Eye (tissue), 1 donor: ENCODE measurements at places on chromosomes 6 and 20.

GRCh38 chr6:149075616-149076354 is 241.7 kb upstream of the TAB2 start:
- DNase-seq, result no peak

DNA sequence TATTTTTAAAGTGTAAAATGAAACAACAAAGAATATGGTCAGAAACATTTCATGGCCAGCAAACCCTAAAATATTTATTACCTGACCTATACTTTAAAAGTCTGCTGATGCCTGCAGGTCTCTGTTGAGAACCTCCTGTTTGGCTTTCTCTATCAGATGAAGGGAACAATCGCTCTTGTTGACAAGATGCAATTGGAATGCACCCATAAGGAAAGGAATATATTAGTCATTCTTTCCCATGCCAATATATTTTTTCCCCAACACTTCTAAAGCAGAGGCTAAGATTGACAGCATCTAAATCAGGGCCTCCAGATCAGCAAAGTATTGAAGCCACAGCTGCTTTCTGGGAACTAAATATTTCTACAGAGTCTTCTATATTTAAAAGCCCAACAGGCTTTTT is 897.8 kb downstream of the EPHA7 start:
- no peak for DNase-seq

DNA sequence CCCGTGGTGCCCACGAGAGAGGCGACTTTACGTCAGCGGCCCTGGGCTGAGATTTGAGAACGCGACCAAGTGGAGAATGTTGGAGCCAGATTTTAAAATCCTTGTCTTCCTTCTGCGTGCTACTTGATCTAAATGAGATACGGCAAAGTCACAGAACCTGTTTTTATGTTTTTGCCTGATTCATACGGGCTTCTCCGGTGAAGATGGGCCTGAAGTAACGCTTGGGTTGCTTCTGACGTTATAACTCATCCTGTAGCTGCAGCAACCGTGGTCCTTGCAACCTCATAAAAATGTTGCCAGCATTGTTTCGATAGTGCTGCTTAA is 462 bp upstream of the SLC35B3 start:
- DNase-seq, result no peak

GRCh38 chr6:131519670-131520436 is 53.2 kb upstream of the ARG1 start:
- no peak for DNase-seq

GRCh38 chr6:109036574-109037294 is 57.9 kb downstream of the SESN1 start:
- DNase-seq, result no peak

GRCh38 chr6:382883-383810 is 8.4 kb upstream of the IRF4 start:
- no peak for DNase-seq

GRCh38 chr6:75815756-75816155 is 66.7 kb downstream of the MYO6 start:
- no peak for DNase-seq

DNA sequence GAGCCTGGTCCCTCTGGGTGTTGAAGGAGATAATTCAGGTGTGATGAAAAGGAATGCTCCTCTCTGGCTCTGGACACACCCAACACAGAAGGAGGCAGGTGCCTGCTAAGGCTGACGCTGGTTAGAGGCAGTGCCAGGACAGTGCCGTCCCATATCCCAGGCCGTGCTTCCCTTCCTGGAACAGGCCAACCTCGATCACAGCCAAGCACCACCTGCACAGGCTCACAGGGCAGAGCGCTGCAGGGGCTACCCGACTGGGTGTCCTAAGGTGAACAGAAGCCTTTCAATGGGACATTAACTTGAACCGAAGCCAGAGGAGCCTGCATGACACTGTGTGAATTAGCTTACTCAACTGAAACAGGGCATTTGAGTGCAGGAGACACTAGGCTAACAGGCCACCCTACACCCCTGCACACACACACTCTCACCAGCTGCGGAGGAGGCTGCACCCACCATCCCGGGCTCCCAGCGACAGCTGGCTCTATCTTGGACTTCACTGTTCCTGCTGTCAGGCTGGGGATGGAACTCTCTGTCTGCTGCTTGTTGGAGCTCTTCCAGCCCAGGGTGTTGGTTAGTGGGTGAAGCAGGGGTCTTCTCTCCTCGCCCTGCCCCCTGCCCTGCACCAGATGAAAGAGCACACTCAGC is 347.2 kb downstream of the TAF4 start:
- DNase-seq, result peak; percentile 42

GRCh38 chr20:62944746-62945145 is 6.8 kb downstream of the GID8 start:
- DNase-seq, result no peak

DNA sequence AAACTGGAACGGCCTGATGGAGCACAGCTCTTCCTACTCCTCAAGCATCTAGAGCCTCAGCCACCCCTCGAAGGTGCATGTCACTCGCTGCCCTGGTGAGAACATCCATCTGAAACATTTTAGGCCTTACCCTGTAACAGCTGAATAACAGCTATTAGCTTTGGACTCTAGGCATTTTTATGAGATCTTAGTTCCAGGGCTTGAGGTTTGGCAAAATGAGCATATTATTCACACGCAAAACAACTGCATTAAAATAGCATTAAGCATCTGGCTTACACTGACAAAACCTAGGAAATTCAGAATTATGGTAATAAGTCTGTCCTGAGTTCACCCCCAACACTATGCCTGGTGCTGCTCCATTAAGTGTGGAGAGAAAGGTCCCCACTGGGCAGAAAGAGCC is 56.1 kb downstream of the ADAT2 start:
- DNase-seq, result no peak

DNA sequence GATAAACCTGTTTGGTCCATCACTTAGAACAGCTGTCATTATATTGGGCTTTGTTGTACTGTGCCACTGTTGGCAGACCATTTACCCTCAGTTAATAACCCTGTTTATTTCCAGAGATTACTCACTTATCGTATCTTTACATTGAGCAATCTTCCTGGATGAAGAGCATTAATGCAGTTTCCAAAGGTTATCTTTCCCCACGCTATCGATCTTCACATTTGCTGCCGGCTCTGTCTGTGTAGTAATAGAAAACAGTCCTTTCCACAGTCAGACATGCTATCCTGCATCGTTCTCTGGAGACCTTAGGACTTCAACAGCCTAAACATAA is 27.4 kb downstream of the GHRH start:
- DNase-seq, result no peak

DNA sequence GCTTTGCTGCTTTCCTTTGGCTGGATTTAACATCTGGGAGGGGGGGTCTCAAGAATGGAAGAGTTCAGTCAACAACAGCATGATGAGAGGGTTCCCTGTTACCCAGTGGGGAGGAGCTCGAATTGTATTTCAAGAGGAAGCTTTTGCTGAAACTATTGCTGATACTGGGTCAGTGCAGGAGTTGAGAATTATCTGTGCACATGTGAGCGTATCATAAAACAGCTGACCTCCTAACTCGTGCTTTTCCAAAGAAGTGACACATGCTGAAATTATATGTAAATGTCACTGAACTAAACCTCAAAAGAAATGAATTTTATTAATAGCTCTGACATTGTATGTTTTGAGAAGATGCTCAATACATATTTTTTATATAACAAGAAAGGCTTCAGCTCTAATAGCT is 96.3 kb downstream of the PHF3 start:
- no peak for DNase-seq

- DNase-seq, result no peak
These were observed 760.9 kb upstream of the FLRT3 start for GRCh38 chr20:15098351-15098750.

DNA sequence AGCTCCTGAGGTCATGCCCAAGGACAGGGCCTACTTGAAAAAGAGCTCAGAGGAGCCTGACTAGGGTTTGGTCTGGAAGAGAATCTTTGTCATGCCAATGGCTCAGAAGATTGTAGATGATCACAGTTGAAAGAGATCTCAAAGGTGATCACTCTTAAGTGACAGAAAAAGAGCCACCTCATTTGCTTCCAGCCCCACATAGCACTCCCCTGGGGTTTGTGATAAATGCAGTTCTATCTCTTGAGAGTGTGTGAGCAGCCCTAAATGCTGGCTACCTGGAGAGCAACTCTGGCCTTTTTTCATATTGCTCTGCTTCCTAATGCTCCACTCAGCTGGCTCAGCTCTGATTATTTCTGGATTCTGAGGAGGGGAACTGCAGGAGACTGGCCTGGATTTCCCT is 39.3 kb downstream of the KLHL32 start:
- no peak for DNase-seq

GRCh38 chr6:158194487-158195280 is 26.5 kb downstream of the GTF2H5 start:
- DNase-seq, result no peak

DNA sequence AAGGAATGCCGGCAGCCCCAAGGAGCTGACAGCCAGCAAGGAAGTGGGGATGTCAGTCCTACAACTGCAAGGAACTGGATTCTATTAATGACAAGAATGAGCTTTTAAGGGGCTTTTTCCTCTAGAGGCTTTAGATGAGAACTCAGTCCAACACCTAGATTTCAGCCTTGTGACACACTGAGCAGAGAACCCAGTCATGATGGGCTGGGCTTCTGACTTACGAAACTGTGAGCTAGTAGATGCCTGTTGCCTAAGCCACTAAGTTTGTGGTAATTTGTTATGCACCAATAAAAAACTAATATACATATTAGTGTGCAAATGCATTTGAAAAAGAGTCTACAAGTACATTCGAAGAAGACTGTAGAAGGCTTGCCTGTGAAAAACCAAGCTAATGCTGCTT is 263.3 kb downstream of the SOX4 start:
- no peak for DNase-seq

DNA sequence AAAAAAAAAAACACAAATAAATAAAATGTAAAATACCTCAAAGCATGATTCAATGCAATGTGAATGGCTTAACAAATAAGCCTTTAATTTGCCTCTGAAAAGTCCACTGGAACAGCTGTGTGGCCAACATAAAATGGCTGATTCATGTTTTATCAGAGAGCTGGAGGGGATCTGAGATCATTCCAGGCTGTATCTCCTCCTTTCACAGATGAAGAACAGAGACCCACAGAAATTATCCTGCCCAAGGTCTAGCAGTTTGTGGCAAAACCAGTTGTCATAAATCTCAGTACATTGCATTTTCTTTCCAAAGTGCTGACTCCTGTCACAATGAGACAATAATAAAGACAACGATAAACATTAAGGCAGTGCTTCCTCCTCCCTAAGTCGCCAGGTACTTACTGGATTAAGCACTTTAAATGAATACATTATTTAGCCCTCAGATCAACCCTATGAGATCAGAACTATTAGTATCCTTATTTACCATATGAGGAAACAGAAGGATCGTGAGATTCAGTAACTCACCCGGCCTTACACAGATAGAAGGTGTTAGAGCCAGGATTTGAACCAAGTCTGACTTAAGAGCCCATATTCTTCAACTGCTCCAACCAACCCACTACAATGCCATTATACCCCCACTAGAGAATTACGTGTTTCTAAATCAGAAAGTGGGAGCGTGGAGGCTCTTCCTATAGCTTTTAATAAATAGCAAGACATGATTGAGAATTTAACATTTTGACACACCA is 118.3 kb downstream of the KIF13A start:
- DNase-seq, result no peak

DNA sequence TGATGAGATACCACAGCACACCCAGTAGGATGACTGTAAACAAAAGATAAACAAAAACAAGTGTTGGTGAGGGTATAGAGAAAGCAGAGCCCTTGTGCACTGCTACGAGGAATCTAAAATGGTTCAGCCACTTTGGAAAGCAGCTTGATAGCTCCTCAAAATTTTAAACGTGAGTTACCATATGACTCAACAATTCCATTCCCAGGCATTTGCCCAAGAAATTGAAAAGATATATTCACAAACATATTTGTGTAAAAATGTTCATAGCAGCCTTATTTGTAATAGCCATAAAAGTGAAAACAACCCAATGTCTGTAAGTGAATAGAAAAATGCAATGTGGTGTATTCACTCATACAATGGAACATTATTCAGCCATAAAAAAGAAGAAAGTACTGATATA is 141.0 kb upstream of the BTBD3 start:
- DNase-seq, result no peak

GRCh38 chr6:158333094-158333493 is 20.8 kb downstream of the TULP4 start:
- DNase-seq, result no peak

GRCh38 chr20:17749978-17750721 is 50.4 kb downstream of the BANF2 start:
- no peak for DNase-seq

DNA sequence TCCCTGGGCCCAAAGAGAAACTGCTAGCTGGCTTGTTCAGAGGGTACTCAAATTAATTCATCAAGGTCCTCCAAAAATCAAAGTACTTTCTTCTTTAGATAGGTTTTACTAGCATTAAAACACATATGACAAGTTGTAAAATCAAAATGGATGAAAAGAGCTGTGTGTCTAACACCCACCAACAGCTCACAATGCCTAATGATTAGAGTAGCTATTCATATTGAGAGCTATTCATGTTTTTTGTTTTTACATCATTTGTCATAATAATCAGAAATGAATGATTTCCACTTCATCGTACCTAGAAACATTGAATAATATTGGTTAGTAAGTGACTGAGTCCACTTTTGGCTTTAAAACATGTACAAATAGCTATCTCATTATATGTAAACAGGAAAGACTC is 289.9 kb upstream of the RUNX2 start:
- no peak for DNase-seq

DNA sequence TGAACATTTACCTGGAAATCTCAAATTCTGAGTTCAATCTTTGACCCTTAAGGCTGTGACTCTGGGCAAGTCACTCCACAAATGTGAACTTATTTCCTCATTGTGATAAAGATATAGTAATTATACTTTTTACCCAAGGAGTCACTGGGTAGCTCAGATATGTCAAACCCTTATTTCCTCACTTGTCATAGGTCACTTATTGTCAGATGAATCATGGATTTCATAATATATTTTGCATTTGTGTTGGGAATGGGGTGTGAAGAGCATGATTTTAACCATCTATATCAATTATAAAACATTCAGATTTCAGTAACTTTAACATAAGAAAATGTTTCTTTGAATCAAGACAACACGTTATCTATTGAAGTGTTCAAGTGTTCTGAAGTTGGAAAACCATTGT is 3.7 kb upstream of the CARMIL1 start:
- no peak for DNase-seq

DNA sequence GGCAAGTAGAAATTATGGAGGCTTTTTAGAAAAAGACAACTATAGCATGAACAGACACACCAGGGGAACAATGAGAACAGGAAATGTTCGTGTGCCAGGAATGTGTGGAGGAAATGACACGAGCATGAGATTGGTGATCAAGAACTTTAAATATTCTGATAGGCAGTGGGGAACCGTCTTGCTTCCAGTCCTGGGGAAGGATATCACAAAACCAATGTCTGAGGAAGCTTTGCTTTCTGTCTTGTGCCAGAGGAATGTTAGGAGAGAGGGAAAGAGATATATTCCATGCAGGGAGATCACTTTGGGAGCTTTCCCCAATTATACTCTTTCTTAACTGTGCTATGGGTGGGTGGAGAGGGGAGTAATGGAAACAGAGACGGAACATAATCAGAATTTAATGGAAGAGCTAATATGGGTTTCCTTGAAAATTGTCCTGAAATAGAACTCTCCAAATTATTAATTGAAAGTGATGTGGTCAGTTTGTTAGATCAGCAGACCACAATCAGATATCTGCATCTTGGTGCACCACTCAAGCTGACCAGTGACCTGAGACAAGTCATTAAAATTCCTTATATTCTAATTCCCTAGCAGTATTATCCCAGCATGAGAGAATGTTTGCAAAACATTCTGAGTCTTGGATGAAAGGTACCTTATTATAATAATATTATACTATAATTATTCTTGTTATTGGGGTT is 178.2 kb downstream of the SOX4 start:
- DNase-seq, result peak; percentile 48
